H54 (cell line): ENCODE measurements at places on chromosomes 4 and X.

GRCh38 chr4:189060104-189060503 is 880.6 kb upstream of the FRG1 start:
- no peak for DNase-seq

- DNase-seq = no peak
Measured at GRCh38 chr4:165965503-165965902, 92.5 kb downstream of the TLL1 start.

DNA sequence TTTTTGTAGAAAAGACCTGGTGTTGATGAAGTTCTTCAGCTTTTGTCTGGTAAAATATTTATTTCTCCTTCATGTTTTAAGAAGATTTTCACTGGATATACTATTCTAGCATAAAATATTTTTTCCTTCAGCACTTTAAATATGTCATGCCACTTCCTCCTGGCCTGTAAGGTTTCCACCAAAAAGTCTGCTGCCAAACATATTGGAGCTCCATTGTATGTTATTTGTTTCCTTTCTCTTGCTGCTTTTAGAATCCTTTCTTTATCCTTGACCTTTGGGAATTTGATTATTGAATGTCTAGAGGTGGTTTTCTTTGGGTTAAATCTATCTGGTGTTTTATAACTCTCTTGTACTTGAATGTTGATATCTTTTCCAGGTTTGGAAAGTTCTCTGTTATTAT is 35.6 kb upstream of the NMU start:
- DNase-seq = no peak

- DNase-seq = no peak
Measured at GRCh38 chr4:90007494-90008167, 113.0 kb downstream of the MMRN1 start.
